ENCODE measurements at places on chromosomes 2 and 18. TPM values are rescaled to one million over a fixed set of nuclear protein-coding genes. Genes with fewer than 3 reads are reported as not detected.

- peaks cover 2% of the 10 kb centered on the region for H3K4me1 ChIP-seq
- no peak for DNase-seq
- H3K27me3 ChIP-seq = no peaks in the 10 kb centered on the region
- no peak overlapping the region for H3K4me3 ChIP-seq
- H3K36me3 ChIP-seq = no peaks in the 10 kb centered on the region
- H3K27ac ChIP-seq = no peak overlapping the region
Measured at GRCh38 chr2:200079356-200079755, 124.0 kb downstream of the MAIP1 start.

D2HGDH gene
- 24.6 TPM for polyA plus RNA-seq

DNA sequence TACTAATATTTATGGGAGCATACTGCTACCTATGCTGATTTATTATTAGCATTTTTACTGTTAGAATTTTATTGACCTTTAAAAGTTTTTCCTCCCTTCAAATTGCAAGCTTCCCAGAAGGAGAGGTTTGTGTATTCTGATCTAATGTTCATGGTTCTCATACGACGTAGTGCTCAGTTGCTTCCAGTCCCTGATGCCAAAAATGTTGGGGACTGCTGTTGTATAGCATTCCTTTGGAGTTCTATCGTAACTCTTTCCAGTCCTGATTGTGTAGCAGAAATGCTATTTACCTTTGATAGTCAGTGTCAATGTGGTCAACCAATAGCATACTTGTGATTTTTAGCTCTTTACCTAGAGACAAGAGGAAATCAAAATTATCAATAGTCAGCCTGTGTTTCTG lies 69.5 kb upstream of the ZSWIM2 start:
- H3K36me3 ChIP-seq = no peaks in the 10 kb centered on the region
- H3K4me3 ChIP-seq = no peak overlapping the region
- no peaks in the 10 kb centered on the region for H3K27me3 ChIP-seq
- H3K4me1 ChIP-seq = no peaks in the 10 kb centered on the region
- no peak for DNase-seq
- no peak overlapping the region for H3K27ac ChIP-seq

DNA sequence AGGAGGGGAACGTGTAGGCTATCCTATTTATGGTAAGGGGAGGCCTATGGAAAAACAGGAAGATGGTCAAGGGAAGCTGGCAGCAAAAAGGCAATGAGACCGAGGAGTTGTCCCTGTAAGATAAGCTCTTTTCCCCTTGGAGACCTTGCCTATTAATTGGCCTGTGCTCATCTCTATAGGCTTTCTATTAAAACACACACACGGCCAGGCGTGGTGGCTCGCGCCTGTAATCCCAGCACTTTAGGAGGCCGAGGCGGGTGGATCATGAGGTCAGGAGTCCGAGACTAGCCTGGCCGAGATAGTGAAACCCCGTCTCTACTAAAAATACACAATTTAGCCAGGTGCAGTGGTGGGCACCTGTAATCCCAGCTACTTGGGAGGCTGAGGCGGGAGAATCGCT lies 32.1 kb downstream of the EPAS1 start:
- peaks cover 44% of the 10 kb centered on the region for H3K4me1 ChIP-seq
- no peaks in the 10 kb centered on the region for H3K36me3 ChIP-seq
- H3K27ac ChIP-seq = peak overlapping the region; percentile 37
- no peak overlapping the region for H3K4me3 ChIP-seq

GRCh38 chr2:43754180-43754579 lies 19.7 kb upstream of the DYNC2LI1 start:
- no peaks in the 10 kb centered on the region for H3K4me1 ChIP-seq
- no peak for DNase-seq
- no peak overlapping the region for H3K4me3 ChIP-seq
- H3K27ac ChIP-seq = no peak overlapping the region
- H3K27me3 ChIP-seq = no peaks in the 10 kb centered on the region

- peak within 1 kb of the TSS; percentile 35 for H3K4me3 ChIP-seq
- H3K4me1 ChIP-seq = peaks cover 8% of the 10 kb centered on the region
- H3K27me3 ChIP-seq = no peaks in the 10 kb centered on the region
- no peak for DNase-seq
Measured at GRCh38 chr18:50194631-50195532, at the start of gene MYO5B. TSS of gene MYO5B (minus strand) at chr18:50195147. CDS start at chr18:50194793, 354 bp downstream.

GRCh38 chr18:68466672-68467071 lies 248.2 kb downstream of the TMX3 start:
- H3K27me3 ChIP-seq = no peaks in the 10 kb centered on the region
- H3K4me1 ChIP-seq = no peaks in the 10 kb centered on the region
- no peak overlapping the region for H3K4me3 ChIP-seq

GAL3ST2 gene
- not detected for polyA plus RNA-seq
